ENCODE measurements at places on chromosomes 3 and 15. TPM values are rescaled to one million over a fixed set of nuclear protein-coding genes. Genes with fewer than 3 reads are reported as not detected.

The DUOXA2 gene
- not detected for total RNA-seq

DNA sequence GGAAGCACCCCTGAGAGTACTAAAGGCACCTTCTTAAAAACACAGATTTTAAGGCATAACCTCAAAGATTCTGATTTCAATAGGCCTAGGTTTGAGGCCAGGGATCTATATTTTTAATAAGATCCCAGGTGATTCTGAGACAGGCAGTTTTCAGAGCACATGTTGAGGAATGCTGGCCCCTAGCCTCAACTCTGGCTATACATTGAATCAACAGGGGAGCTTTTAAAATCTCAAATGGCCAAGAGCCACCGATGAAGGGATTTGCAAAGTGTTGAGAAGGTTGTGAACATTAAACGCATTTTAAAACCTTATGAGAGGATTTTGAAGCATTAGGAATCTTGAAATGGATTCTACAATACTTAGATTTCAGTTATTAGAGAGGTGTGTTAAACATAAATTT is 268.8 kb upstream of the ARHGEF26 start:
- no peak for DNase-seq

The FYTTD1 gene
- 41.7 TPM for total RNA-seq

DNA sequence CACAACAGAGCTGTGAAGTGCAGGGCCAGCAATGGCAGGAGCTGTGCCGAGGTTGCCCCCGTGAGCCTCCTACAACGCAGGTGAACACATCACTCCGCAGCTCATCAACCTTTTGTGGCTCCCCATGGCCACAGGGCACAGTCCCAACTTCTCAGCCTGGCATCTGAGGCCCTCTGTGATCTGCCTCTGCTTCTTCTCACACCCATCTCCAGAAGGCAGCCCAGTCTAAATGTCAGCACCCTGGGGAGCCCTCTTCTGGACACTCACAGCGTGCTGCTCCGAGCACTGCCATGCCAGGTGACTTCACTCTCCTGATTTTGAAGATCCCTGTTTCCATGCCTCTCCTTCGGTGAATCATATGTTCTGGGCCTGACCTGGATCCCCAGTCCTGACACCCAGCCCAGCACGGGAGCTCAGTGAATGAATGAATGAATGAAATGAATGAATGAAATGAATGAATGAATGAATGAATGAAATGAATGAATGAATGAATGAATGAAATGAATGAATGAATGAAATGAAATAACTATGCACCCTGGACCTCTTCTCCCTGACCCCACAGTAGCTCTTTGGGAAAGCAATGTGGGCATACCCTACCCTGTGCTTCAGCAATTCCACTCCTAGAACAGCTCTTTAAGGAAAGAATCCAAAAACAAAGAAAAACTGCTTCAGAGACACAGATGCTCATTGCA is 17.9 kb upstream of the SKIC8 start:
- DNase-seq = no peak

- no peak for DNase-seq
These were observed 19.5 kb downstream of the DUSP7 start for GRCh38 chr3:52036829-52037228.

The SERINC4 gene
- total RNA-seq = 0.15 TPM

DNA sequence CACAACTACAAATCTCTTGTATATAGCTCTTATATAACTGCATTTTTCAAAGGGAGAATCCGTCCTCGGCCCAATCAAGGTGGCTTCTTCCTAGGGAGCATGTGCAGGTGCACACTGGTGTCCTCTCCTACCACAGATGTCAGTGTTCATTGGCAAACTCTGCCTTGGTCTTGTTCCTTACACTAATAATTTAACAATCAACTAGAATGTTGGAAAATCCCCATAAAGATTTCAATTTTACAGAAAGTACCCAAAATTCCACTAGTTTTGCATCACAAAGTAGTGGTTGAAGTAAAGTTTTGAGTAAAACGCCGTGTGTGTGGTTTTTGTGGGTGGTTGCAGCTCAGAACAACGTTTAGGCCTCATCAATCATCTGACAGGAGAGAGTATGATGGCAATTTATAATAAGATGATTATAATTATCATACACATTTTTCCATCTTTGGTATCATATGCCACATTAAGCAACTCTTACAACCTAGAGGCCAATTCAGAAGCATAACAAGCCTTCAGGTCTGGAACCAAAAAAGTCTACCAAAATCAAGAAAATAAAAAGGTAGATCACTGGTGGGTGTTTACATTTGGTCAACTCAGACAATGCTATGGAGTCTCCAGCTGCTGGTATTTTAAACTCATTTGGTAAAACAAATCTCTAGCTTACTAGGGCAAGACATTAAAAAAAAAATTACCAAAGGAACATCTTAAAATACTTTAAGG is 128.9 kb upstream of the BHLHE40 start:
- peak; percentile 69 for DNase-seq

DNA sequence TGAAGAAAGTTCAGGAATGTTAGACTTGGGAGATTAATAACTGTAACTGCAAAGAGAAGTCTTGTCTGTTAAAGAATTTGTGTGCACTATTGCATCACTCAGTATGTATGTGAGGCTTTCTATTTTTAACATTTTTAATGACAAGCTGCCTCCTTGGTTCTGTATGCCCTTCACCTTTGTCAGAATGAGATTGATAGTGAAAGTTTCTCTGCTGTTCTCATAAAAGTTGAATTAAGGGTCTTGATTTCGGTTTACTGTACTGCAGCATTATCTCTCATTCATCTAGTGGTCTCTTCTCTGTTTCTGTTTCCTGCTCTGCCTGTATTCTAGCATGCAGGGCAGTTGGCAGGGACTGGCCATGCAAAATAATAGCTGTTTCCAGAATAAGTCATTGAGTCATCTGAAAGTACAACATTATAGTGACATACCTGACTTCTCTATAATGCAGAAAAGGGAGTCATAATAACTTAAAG is 454.9 kb downstream of the IL5RA start:
- DNase-seq = no peak

DNA sequence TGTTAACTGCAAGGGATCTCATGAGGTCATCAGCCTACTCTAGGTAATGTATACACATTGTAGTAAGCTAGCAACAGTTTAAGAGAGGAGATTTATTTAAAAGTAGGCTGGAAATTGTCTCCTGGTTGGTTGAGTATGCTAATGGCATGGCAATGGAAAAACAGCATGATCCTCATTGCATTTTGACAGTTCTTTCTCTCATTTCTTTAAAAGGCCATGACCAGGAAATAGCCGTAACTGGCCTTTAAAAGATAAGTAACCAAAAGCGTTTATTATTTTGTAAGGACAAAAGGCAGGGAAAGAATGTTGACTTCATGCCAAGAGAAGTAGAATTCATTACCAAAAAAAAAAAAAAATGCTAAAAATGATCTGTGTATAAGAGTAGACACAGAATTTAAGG is 310.3 kb downstream of the FGF12 start:
- no peak for DNase-seq

- peak; percentile 61 for DNase-seq
These were observed 52.1 kb downstream of the ITGB5 start for GRCh38 chr3:124834723-124835718.

The NEIL1 gene
- total RNA-seq = 6.9 TPM

DNA sequence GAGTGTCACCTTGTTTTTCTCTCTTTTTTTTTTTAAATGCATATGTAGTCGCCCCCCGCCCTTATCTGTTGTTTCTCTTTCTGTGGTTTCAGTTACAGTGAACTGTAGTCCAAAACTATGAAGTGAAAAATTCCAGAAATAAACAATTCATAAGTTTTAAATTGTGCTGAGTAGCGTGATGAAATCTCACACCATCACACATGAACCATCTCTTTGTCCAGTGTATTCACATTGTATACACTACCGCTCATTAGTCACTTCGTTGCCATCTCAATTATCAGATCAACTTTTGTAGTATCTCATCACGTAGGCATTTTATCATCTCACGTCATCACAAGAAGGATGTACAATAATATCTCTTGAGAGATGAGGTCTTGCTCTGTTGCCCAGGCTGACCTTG is 62.5 kb upstream of the MLF1 start:
- DNase-seq = no peak

The LYZL4 gene
- not detected for total RNA-seq

DNA sequence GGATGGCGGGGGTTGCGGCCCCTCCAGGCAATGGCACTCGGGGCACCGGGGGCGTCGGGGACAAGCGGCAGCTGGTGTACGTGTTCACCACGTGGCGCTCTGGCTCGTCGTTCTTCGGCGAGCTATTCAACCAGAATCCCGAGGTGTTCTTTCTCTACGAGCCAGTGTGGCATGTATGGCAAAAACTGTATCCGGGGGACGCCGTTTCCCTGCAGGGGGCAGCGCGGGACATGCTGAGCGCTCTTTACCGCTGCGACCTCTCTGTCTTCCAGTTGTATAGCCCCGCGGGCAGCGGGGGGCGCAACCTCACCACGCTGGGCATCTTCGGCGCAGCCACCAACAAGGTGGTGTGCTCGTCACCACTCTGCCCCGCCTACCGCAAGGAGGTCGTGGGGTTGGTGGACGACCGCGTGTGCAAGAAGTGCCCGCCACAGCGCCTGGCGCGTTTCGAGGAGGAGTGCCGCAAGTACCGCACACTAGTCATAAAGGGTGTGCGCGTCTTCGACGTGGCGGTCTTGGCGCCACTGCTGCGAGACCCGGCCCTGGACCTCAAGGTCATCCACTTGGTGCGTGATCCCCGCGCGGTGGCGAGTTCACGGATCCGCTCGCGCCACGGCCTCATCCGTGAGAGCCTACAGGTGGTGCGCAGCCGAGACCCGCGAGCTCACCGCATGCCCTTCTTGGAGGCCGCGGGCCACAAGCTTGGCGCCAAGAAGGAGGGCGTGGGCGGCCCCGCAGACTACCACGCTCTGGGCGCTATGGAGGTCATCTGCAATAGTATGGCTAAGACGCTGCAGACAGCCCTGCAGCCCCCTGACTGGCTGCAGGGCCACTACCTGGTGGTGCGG is 1.9 kb downstream of the CHST2 start:
- DNase-seq = peak; percentile 64

DNA sequence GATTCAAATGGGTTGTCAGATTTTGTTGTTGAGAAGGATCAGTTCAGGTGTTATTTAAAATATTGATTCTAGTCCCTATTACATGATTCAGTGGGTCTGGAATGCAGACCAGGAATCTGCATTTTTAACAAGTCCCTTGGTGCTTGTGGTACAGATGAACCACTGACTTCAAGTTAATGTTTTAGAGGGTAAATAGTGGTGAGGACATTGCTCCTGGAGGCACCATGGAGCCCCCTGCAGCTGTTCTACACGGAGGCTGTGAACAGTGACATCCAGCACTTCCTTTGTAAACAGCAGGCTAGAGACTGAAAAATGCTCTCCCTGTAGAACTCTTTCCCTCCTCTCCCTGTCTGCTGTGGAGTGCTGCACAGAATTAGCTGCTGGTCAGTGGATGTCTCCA is 4.8 kb upstream of the FSIP1 start:
- DNase-seq = no peak

GRCh38 chr15:35013370-35013769 is 25.3 kb upstream of the ZNF770 start:
- DNase-seq = no peak

GRCh38 chr3:168497741-168498140 is 402.0 kb upstream of the GOLIM4 start:
- no peak for DNase-seq

The PLA2G4B gene
- 6.0 TPM for total RNA-seq

The TRPM1 gene
- total RNA-seq = not detected

The GOLGA6D gene
- total RNA-seq = not detected

DNA sequence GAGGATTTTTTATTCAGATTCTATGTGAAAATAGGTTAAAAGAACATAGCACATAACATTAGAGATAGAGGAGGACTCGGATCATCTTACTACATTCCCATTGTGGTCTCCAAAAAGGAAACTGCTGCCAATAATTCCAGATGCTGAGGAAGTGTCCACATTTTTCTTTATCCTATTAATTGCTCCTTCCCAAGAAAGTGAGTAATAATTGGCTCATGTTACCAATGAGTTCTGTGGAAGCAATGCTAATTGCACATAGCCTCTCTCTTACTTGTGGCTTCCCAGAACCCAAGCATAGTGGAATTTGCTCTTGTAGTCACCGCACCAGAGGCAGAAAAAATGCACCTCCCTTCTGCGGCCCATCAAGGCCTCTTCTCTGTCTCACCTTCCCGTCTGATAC is 208.4 kb downstream of the PLOD2 start:
- DNase-seq = no peak

DNA sequence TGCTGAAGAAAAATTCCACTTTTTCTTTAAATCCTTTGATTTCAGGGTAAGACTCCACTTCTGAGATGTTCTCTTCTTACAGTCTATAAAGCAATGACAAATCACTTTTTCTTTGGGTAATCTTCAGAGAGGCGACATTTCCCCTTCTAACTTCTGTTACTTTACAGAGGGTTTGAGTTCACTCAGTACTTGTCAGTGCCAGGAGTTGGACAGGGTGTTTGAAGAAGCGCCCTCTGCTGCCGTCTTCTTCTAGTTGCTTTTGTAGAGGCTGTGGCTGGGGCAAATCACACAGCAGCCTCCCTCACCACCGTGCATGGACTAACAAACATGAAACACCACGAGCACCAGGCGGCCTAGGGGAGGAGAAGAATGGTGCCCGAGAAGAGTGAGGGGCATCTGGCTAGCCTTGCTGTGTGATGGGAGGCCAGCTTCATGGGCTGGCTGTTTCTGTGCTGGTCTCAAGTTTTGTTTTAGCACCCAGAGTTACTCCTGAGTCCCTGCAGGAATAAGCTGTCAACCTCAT is at the start of gene CD80:
Gene CD80, minus strand, starts transcription at position 174 of the 523 bp plus-strand sequence. CDS start 1,886 bp downstream, outside the sequence.
- peak; percentile 87 for DNase-seq

DNA sequence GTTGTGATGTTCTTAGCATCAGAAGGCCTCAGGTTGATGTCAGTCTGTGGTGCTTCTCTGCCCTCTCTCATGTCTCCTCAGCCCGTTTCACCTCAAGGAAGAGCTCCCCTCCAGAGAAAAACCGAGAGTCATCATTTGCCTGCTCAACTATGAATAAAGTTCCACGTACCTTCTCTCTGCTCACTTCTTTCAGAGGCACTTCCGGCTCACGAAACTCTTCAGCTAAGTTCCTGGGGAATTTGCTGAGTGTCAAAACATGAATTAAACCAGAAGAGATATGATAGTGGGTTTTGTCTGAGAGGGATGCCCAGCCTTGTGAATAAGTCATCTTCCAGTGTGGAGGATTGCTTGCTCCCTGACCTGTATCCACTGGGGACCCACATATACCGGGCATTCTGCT is 37.7 kb downstream of the CCR4 start:
- no peak for DNase-seq

The SLC22A13 gene
- 0.28 TPM for total RNA-seq

- DNase-seq = no peak
These were observed 90.2 kb downstream of the DNAJB8 start for GRCh38 chr3:128376516-128376915.

All from activated CD4-positive, alpha-beta memory T cell treated with anti-CD3 and anti-CD28 coated beads, Interleukin-2, amount 10 ng/mL, durations not matched to agents 7 days and 5 days (primary cell).